Stimulated activated CD4-positive, alpha-beta T cell treated with anti-CD3 and anti-CD28 coated beads, TNF-alpha, amount 100 ng/mL, for 48 hours (primary cell): ENCODE measurements at places on chromosomes 5 and 9.

DNA sequence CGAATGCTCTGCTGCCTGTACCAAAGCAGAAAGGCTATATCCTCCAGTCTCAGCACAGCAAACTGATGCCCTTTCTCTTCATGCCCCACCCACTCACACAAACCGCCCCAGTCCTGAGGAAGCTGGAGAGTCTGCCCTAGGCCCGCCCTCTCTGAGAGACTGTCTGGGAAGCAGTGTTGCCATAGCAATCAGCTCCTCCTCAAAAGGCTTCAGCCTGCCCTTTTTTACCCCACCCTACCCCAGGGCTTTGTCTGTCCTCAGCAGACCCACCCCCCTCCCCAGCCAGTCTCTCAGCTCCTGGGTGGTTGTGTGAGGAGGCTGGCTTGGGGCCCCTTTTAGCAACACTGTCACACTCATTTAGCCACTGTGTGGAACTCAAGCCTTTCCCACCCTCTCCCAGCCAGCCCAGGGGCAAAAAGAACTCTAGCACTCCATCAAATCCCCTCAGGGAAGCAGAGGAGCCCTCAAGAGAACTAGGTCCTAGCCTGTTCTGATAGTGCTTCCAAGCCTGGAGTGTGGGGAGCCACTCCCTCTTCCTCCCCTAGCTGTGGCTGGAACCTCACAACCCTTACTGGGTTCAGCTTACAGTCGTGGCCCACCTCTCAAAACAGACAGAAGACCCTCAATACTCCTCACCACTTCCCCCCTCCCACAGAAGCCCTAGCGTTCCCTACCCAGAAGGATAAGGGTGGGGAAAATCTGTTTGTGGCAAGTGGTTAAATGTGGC is 1.4 kb downstream of the ATOSB start:
- peak; percentile 70 for DNase-seq

GRCh38 chr9:79264041-79264440 is 307.7 kb upstream of the TLE4 start:
- DNase-seq, result no peak

GRCh38 chr5:164335837-164336236 is 830.4 kb downstream of the MAT2B start:
- no peak for DNase-seq

- no peak for DNase-seq
These were observed 23.0 kb downstream of the EPB41L4B start for GRCh38 chr9:109297899-109298298.

DNA sequence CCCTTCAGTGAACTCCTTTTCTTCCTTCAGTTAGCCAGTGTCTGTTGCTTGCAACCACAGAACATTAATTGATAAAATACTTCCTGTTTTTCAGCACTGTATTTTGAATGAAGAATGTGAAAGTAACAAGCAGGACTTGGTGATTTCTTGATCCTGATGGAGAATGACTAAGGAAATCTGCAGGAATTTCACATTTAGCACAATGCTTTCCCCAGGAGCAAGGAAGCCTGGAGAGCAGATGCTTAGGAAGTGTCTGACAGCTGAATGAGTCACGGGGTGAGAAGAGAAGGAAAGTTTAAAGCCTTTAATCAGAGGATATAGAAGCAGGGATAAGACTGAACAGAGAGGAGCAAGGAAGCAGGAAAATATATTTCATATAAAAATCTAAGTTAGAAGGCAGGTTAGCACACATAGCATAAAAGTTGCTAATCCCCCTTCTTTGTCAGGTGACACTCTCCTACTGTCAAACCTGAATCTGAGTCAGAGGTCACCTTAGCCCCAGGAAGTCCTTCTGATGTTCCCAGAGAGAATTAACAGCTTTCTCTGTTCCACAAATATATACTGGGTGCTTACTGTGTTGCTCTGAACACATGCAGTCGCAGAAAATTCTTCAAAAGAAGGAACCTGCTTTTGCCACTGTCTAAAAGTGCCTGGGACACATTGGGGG is 59.7 kb downstream of the GNA14 start:
- DNase-seq, result no peak

GRCh38 chr5:2048664-2049063 is 165.9 kb upstream of the IRX4 start:
- DNase-seq, result no peak

DNA sequence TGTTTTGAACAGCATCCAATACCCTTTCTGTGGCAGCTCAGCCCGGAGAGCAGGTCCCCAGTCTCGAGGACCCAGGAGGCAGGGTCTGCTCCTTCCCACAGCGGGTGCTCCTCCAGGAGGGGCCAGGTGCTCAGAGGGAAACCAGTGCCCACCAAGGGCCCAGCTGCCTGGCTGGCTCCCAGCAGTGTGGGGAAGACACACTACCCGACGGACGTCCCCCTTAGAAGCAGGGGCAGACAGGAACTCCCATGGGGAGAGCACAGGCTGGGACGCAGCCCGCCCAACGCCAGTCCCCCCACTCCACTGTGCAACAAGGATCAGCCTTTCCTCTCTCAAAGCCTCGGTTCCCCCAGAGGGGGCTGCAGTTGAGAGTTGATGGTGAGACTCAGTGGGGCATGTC is 57.6 kb downstream of the ADAMTS2 start:
- no peak for DNase-seq

- no peak for DNase-seq
These were observed 124.2 kb downstream of the ROR2 start for GRCh38 chr9:91825866-91826265.

GRCh38 chr9:126569036-126569435 is 44.7 kb upstream of the LMX1B start:
- DNase-seq, result no peak

- DNase-seq, result no peak
These were observed 12.9 kb downstream of the TCF7 start for GRCh38 chr5:134127376-134127861.

- no peak for DNase-seq
These were observed 188.5 kb upstream of the RASA1 start for GRCh38 chr5:87079219-87079618.

- no peak for DNase-seq
These were observed 130.4 kb downstream of the DAB2IP start for GRCh38 chr9:121781701-121782464.

GRCh38 chr5:76393035-76393680 is 9.9 kb upstream of the IQGAP2 start:
- no peak for DNase-seq

DNA sequence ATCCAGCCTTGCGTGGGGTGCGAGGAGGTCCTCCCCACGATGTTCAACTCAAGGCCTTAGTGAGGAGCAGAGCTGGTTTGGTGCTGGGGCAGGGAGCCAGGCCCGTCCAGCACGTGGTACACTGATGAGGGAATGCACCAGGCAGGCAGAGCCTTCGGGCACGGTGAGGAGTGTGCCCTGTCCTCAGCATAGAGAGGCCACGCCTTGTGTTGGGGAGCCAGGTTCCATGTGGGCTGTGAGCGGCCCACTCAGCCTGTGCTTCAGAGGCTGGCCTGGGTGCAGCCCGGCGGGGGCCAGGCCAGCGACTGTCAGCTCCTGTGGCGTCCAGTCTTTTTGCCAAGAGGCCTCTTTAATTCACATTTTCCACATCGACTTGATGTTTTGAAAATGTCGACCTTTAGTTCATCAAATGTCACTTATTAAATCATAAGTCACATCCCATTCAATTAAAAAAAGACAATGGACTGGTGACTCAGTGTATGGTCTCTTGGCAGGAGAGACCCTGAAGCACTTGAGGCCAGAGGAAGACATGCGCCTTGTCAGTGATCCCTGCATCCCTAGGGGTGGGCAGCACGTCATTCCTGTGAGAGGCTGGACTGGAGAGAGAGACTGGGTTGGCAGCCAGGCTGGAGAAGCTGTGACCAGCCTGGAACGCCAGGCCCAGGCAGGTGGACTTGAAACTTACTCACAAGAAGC is 21.7 kb downstream of the ERGIC1 start:
- DNase-seq, result no peak

GRCh38 chr9:78590068-78590467 is 293.1 kb downstream of the PSAT1 start:
- no peak for DNase-seq

GRCh38 chr9:137373611-137373980 is 49.4 kb downstream of the EXD3 start:
- DNase-seq, result no peak

- DNase-seq, result no peak
These were observed 82.6 kb downstream of the ADRB2 start for GRCh38 chr5:148909040-148909439.

DNA sequence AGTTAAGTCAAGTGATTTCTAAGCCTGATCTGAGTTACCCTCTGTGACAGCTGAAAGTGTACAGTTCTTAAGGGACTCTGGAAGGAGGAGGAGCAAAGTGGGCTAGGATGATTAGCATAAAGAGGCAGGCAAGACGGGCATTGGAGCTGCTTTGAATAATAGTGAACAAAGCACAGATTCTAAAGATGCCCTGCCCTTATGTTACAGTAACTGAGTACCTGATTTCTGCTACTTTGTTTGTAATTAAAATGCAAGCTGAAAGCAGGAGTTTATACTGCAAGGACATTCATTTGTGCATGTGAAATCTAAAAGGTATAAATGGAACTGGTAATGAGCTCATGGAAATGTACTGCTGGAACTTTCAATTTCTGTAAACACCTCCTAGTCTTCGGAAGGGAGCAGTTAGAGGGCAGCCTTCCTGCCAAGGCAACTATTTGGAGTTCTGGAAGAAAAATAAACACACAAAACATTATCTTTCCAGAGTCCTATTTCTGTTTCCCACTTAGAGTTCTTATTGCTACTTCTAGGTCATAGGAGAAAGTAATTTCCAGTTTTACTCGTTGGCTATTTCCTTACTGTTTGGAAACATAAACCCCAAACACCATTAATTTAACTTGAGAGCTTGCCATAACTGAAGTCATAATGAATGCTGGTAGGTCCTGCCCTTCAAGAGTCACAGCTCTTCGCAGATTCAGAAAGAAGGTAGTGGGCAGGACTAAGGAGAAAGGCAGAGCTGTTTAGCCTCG is at the start of gene RANBP3L:
Gene RANBP3L, minus strand, starts transcription at position 45 of the 746 bp plus-strand sequence. CDS start 486 bp downstream, outside the sequence.
- DNase-seq, result no peak

GRCh38 chr5:2813678-2814077 is 62.2 kb upstream of the IRX2 start:
- no peak for DNase-seq

DNA sequence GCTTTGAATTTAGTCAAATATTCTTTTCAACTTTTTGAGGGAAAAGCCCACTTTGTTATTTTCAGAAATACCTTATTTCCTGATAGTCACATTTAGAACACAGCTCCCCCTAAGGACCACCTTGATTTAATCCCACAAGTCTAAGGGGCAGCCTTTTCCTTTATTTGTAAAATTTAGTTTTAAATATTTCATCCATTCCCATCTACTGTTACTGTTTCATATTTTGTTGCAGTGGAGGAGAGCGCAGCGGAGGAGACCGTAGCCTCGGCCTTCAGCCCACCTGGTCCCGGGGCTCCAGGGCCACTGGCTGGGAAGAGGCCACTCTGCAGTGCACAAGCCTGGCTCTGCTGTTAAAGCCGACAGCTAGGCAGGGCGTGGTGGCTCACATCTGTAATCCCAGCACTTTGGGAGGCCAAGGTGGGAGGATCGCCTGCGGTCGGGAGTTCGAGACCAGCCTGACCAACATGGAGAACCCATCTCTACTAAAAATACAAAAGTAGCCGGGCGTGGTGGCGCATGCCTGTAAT is 19.6 kb downstream of the LPCAT1 start:
- no peak for DNase-seq

GRCh38 chr9:98096091-98096490 is 22.9 kb downstream of the TRIM14 start:
- no peak for DNase-seq

DNA sequence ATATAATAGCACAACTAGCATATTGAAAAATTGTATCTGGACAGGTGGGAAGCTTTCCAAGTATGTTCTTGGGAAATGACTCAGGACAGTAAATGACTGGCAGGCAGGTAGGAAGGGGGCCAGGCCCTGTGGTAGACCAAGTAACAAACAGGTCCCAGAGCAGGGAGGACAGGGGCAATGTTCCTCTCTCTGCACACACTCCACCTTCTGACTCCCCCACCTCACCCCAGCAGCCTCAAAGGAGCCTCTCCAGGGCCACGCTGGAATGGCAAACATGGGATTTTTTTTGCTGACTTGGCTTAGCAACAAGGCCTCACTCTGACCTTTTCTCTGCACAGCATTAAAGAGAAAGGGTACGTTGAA is 31.1 kb upstream of the IQGAP2 start:
- DNase-seq, result no peak

DNA sequence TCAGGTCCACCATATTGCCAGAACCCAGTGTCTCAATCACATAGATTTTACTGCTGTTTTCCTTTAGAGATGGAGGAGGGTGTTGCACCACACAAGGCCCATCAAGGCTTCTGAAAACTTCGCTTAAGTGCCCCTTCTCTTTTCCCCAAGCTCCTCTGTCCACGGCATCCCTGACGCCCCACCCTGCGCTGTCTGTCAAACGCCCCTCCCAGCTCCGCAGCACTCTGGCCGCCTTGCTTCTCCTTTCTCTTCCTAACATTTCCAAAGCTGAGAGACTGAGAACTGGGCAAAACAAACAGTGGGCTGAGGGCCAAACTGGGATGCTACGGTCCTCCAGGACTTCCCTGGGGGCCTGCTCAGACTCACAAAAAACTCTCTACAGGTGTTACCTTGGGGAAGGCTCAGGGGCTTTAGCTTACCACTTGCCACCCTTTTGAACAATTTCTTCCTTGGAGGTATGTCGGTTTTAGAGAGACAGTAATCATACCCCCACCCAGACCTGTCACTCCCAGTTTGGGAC is 28.3 kb upstream of the ERGIC1 start:
- no peak for DNase-seq

GRCh38 chr9:90770182-90770738 is 31.4 kb upstream of the SYK start:
- DNase-seq, result no peak

DNA sequence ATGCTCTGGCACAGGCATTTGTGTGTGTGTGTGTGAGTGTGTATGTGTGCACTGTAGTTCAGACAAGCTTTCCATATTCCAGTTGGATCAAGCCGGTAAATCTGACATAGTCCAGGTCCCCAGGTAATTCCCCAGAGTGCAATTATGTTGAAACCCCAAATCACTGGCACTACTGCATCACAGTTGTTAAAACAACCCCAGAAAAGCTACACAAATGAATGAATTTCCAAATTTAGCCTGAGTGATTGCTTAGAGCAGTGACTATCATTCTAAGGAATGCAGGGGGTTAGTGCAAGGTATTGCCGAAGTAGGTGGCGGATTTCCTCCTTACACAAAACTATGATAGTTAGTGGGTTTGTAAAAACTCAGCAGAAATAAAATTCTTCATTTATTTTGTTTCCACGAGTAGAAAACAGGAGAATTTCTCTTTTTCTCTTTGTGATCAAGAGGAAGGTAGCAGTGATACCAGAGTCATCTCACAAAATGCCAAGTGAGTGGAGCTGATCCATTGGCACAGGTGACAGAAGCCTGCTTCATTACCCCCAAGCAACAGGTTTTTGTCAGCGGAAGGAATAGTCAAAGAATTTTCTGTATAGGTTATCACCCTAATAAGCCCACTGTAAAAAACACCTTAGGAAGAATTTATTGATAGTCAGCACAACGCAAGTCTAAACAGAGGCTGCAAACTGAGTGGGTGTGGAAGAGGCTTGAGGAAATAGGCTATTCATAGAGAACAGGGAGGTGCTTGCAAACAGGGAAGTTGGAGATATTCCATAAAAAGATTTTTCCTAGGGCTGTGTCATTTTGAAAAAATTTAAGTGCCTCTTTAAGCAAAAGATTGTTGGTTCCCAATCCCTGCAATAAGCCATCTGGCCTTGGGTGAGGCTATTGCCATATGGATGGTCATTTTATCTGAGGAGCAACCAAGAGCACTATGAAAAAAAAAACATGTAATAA is 385.1 kb downstream of the CHSY3 start:
- DNase-seq, result no peak
